Mesendoderm (in vitro differentiated cells): ENCODE measurements at places on chromosomes 7 and 10.

DNA sequence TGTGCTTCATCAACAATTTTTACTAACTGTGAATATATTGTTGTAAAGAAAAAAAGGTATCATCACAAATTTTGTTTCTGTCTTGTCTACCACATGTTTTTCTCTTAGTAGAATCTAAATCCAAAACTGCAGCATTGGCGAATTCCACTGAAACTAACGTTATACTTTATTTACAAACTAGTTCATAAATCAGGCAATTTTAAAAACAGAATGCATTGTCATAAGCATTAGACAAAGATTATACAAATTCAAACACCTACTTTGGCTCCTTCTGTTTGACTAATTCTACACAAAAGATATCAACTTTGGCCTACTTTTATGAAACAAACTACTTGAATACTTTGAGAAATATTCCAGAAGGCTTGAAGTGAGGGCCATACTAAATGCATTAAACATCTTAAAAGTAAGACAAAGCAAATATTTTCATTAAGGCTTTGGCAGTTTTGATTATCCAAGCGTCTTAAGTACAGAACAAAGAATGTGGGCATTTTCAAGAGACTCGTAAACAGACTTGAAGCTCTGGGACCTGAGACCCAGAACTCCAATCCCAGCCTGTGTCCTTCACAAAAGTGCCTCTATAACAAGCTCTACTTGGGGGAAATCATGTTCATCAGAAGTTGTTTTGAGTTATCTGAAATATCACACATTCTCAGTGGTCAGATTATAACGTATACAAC lies 81.0 kb downstream of the CPVL start:
- no peak for DNase-seq

- peak; percentile 82 for DNase-seq
These were observed 198.9 kb downstream of the REEP3 start for GRCh38 chr10:63720072-63720537.

DNA sequence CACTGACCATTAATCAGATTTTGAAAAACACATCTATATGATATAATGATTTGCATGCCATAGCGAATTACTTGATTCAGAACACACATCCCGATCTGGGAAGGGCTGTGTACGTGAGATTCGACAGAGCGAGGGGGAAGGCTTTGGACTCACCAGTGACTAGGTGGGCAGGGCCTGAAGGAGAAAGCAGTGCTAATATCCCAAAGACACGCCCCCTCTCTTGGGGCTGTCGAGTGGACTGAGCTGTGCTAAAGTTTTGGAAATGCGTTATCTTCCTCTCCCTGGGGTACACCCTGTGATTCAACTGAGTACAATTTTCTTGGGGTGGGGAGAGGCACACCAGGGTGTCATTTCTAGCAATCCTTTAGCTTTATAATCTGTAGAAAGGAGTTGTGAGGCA lies 1.8 kb downstream of the LRRC17 start:
- peak; percentile 39 for DNase-seq

DNA sequence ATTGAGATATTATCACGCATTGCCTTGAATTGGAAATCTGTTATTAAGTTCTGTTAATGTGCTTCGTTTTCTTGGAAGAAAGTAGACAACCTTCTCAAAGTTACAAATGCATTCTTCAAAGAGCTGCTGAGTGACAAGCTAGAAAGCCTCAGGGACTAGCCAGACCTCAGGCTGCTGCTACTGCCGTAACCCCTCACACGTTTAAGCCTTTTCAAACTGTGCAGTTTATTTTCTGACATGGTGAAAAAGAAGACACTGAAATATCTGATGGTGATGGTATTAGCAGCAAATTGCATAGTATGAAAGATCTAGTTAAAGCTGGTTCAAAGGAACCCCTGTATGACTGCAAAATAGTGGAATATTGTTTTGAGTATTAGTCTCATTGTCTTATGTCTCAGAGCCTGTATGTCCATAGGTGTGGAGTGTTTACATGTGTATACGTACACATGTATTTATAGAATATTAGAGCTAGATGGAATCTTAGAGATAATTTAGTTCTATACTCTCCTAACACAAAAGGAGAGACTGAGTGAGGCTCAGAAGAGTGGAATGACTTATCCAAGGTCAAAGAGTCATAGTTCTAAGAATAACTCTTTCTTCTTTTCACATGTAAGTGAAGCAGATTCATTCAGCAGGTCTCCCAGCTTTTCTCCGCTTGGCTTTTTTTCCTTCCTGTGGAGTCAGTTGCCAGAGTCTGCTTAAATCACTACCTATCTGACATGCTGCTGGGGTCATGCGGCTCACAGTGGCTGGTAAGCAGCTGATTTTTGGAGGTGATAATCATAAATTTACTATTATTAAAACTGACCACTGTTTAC lies 431.9 kb downstream of the PLXDC2 start:
- DNase-seq = no peak

DNA sequence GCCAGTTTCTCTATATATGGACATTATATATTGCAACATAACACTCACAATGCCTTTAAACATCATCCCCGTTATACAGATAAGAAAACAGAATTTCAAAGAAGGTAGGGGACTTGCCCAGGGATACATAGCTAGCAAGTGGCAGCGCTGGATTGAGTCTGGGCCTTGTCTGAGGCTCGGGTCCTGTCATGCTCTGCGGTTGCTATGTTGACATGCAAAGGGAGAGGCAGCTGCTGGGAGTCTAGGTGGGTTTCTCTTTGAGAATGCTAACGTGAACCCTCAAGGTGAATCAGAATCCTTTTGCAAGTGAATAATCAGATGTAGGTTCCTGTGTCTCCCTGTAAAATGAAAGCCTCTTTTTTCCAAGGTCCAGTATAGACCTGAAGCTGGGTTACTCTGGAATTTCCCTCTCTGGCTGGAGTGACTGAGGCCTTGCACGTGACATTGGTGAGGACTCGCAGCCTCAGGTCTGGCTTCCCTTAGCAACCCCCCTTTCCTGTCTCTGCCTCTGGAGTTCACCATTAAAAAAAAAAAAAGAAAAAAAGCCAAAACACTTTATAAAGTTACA lies 38.9 kb downstream of the TCF7L2 start:
- DNase-seq = peak; percentile 60

GRCh38 chr7:83359108-83359507 lies 196.4 kb upstream of the PCLO start:
- no peak for DNase-seq

- DNase-seq = no peak
These were observed 58.9 kb upstream of the OPN4 start for GRCh38 chr10:86595496-86595895.

DNA sequence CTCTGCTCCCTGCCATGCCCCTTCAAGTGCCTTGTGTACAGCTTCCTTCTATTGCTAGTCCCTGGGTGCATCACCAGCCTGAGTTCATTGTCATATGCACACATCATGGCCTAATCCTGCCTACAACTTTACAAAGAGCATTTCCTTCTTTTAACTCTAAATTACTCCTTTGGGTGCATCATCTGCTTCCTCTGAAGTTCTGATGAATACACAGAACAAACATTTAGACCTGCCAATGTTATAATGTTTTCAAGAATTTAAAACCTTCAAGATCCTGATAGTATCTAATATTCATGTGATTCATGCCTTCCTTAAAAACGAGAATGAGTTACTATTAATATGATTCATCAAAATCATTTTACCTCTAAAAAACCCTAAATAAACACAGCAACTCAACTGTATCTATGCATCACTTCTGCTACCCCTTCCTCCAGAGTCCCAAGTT lies 357.1 kb downstream of the MAGI2 start:
- no peak for DNase-seq

- peak; percentile 6 for DNase-seq
These were observed 105.0 kb downstream of the TRIM24 start for GRCh38 chr7:138565071-138565450.

DNA sequence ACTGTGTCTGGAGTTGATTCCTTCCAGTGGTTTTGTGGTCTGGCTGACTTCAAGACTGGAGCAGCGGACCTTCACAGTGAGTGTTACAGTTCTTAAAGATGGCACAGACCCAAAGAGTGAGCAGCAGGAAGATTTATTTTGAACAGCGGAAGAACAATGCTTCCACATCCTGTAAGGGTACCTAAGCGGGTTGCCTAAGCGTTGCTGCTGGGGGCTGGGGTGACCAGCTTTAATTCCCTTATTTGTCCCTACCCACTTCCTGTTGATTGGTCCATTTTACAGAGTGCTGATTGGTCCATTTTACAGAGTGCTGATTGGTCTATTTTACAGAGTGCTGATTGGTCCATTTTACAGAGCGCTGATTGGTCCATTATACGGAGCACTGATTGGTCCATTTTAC lies 13.2 kb downstream of the AKR1B15 start:
- DNase-seq = no peak

DNA sequence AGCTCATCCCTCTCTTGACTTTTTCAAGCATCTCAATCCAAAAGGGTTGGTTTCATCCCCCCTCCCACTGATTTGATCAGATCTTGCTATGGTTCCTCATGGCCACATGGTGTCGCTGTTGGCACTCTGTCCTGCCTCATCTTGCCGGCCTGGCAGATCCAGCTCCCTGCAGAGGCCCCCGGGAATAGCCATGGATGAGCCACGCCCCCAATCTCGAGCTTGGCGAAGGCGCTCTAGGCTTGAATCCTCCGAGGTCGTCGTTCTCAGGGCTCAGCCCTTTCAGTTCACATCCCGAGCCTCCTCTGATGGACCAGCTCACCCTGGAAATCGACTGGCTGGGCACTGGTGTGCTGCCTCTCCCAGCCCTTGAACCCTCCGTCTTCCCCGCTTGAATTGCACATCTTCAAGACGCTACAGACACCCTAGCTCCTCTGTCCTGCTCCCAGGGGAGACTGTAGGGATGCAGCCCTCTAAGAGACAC lies 628.7 kb downstream of the TYW1 start:
- DNase-seq = peak; percentile 92

GRCh38 chr7:156104501-156105336 lies 292.5 kb upstream of the SHH start:
- no peak for DNase-seq

GRCh38 chr10:21337171-21337792 lies 188.2 kb downstream of the SKIDA1 start:
- peak; percentile 57 for DNase-seq
